ENCODE measurements at places on chromosomes 7 and 10.

DNA sequence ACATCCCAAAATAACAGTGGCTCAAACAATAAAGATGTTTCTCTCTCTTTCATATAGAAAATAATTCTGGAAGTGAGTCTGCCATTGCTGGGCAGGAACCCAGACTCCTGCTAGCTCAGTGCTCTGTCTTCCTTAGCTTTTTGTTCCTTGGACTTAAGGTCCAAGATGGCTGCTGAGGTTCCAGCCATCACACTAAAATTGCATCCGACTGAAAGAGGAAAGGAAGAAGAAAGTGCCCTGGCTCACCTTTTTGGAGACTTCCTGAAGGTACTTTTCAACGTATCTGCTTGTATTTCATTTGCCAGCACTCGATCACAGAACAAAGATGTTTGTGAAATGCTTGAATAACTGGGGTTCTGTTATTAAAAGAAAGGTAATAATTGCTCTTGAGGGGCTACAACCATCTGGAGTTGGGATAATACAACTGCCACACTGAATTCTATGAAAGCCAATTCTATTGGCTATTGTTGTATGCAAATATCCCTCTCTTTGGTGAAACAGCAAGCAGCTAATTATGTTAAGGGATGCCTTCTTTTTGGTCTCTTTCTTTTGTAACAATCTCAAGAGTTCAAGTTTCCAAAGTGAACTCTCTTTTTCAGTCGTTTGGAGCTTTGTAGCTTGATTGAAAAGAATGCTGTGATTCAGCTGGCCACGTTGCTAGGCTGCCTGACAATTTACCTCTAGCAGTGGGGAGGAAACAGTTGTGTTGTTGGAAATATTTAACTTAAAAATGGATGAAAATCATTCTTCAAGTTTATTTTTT is 83.9 kb downstream of the BAMBI start:
- no peak for DNase-seq

DNA sequence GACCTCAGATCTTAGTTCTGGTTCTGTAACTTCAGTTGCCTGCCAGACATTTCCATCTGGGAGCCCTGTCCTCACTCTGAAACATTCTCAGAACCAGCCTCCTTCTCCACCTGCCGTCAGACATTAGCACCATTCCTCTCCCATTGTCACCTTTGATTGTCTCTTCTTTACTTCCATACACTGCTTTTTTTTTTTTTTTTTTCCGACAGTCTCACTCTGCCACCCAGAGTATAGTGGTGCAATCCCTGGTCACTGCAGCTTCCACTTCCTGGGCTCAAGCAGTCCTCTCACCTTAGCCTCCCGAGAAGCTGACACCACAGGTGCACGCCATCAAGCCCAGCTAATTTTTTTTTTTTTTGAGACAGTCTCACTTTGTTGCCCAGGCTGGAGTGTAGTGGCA is 21.1 kb upstream of the HIPK2 start:
- DNase-seq, result no peak

DNA sequence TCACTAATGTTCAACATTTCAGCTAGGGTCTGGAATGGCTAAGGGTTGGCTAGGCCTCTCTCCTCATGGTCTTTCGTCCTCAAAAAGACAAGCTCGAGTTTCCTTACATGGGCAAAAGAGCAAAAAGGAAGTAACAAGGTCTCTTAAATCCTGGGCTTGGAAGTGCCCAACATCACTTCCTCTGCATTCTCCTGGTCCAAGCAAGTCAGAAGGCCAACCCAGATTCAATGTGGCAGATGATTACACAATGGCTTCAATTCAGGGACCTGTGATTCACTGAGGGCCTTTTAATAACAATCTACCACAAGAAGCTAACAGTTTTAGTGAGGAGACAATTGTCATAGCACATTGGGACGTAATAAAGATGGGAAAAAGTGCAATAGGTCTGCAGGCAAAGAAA is 4.4 kb upstream of the NUP205 start:
- DNase-seq, result no peak

DNA sequence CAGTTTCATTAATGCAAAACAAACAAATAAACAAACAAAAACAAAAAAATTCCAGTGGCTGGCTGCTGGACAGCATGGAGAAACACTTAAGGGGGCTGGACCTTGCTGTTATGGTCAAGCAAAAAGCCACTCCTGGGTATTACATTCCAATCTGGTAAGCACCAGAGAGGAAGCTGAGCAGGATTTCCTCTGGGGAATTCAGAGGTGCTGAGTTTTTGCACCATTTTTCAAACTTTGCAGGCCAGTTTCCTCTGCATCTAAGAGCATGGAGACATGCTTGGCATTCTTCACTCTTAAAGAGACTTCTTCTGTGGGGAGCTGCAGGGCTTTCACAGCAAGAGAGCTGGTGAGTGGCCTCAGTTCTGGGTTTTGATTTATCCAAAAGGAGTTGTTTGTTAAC is 84.5 kb downstream of the FZD1 start:
- DNase-seq, result no peak

GRCh38 chr7:139035586-139036353 is at the start of gene ZC3HAV1L:
Gene ZC3HAV1L (minus strand): TSS chr7:139036042. CDS start chr7:139036017, 25 bp downstream.
- DNase-seq, result no peak

- no peak for DNase-seq
Measured at GRCh38 chr7:130838738-130839137, 104.7 kb upstream of the KLF14 start.

- DNase-seq, result no peak
Measured at GRCh38 chr7:94630855-94631254, 25.1 kb downstream of the SGCE start.

- DNase-seq, result no peak
Measured at GRCh38 chr7:1873070-1873405, 203.0 kb downstream of the ELFN1 start.

DNA sequence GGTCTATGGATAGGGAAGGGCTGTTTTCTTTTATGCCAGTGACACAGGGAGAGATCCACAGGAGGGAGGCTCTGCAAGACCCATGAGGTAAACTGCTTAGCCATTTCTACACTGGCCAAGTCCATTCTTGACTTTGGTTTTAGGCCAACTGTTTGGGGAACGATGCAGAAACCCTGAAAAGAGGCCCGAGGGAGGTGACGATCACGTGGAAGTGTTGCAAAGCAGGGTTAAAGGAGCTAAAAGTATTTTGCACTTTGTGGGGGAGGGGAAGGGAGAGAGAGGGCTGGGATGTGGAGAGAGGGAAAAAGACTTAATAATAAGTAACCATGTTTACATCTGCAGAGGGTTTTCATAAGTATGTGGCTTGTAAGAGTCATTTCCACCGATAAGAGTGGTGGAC is 239.7 kb downstream of the EMX2 start:
- no peak for DNase-seq

GRCh38 chr7:76185187-76185896 is 16.4 kb upstream of the SRRM3 start:
- DNase-seq, result no peak

GRCh38 chr7:118149394-118149793 is 34.6 kb upstream of the LSM8 start:
- DNase-seq, result no peak

GRCh38 chr7:151682831-151683614 is 163.3 kb upstream of the RHEB start:
- DNase-seq, result no peak

GRCh38 chr10:56785292-56785691 is 424.2 kb upstream of the ZWINT start:
- no peak for DNase-seq

DNA sequence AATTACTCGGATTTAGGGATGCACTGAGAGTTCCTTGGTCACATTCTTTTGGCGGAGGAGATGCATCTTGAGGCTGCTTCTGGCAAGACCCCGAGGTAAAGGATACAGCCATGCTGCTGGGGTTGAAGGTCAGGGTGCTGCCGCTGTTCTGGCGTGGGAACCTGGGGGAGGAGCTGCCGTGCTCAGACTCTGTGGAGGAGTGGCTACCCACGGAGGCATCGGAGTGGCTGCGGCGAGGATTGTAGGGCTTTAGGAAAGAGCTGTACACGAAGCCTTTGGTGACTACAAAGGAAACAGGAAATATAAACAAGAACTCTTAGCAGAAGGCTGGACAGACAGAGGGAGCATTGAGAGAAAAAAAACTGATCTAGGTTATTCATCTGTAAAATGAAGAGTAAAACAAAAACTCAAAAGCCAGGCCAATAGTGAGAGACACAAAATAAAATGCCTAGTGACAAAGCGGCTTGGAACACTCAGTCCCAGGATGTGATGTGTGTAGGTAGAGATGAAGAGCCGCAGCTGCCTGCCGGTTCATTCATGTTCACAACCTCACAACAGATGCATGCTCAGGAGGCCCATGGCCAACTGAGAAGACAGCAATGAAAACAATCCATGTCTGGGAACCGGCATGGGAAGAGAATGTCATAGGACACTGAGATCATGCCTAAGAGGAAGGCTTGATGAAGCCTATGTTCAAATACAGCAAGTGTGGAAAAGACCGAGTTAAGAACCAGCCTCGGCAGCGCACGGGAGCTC is 97.8 kb downstream of the ABCC2 start:
- no peak for DNase-seq

GRCh38 chr7:157633465-157634185 is 296.8 kb downstream of the DNAJB6 start:
- DNase-seq, result no peak

DNA sequence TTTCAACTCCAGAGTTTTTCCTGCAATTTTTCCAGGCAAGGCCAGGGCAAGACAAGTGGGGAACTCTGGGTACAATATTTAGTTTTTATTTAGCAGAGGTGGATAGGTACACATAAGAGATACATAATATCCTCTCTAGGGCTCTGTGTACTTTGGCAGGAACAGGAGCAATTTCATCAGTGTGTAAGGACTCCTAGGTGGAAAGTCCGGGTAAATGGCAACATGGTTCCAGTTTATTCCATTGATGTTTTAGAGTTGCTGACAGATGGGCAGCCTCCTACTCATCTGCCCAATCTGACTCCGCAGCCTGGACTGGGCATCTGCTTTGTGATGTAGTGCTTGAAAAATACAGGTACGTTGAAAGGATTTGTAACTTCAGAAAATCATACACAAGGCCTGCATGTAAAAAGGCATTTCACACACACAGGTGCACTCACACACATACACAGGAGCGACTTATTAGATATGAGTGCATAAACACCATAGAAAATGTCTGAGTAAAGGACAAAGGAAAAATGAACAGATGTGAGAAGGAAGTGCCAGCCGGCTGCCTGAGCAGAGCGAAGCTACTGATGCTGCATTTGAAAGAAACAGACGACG is 5.7 kb downstream of the PON1 start:
- no peak for DNase-seq

- no peak for DNase-seq
Measured at GRCh38 chr10:102316421-102316820, 71.1 kb downstream of the GBF1 start.

- no peak for DNase-seq
Measured at GRCh38 chr10:75530299-75530698, 98.9 kb downstream of the LRMDA start.

GRCh38 chr10:34786464-34786863 is 28.6 kb downstream of the PARD3 start:
- no peak for DNase-seq

GRCh38 chr10:91652364-91652763 is 19.5 kb upstream of the PPP1R3C start:
- DNase-seq, result no peak

- DNase-seq, result no peak
Measured at GRCh38 chr10:17665747-17666146, 21.8 kb downstream of the STAM start.

GRCh38 chr10:22658745-22659410 is 55.5 kb downstream of the PIP4K2A start:
- DNase-seq, result no peak

- no peak for DNase-seq
Measured at GRCh38 chr7:2049782-2050510, 182.8 kb downstream of the MAD1L1 start.

DNA sequence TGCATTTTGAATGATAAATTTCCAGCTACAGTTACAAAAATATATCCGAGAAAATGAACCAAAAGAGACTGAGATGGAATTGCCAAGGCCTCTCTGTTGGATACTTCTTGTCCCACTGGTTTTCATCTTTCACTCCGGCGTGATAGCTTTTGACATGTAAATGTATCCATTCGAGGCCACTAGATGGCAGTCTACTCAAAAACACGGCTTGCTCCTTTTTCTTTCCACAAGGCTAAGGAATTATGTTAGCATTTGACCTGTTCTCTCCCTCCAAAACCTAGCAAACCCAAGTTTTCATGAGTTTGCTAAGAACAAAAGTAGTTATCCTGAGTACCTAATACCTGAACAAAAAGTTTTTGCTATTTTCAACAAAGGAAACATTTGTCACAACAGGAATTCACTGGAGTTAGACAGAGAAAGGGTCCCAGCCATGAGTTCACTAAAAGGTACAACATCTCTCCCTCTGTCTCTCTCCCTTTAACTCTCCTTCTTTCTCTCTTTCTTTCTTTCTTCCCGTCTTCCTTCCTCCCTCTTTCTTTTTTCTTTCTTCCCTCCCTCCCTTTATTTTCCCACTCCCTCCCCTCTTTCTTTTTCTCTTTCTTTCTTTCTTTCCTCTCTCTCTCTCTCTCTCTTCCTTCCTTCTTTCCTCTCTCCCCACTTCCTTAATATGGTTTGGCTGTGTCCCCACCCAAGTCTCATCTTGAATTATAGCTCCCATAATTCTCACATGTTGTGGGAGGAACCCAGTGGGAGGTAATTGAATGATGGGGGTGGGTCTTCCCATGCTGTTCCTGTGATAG is 207.9 kb upstream of the MYO3A start:
- no peak for DNase-seq

- DNase-seq, result no peak
Measured at GRCh38 chr10:11488126-11488525, 123.3 kb downstream of the USP6NL start.

- DNase-seq, result no peak
Measured at GRCh38 chr7:158474488-158474887, 113.1 kb downstream of the PTPRN2 start.

GRCh38 chr7:138873220-138873892 is 75.4 kb upstream of the ATP6V0A4 start:
- DNase-seq, result no peak

- no peak for DNase-seq
Measured at GRCh38 chr10:71860243-71861029, 9.4 kb upstream of the PSAP start.

- no peak for DNase-seq
Measured at GRCh38 chr10:128901236-128901635, 565.8 kb upstream of the MGMT start.

DNA sequence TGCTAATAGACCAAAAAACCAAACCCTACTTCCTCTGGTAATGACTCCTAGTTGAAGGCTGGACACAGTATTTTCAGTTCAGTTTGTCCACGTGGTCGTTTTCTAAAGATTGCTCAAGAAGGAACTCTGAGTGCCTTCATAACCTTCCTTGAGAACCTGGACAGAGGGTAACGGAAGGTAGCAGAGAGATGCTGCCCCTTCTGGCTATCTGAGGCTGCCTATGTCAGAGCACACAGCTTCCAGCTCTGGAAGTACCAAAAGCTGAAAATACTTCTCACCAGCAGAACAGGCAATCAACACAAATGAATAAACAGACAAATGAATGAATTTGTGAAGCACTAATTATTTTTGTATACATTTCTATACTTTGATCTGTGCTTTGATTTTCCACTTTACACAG is 85.2 kb downstream of the AMPH start:
- no peak for DNase-seq

- no peak for DNase-seq
Measured at GRCh38 chr7:87356448-87356847, 11.0 kb downstream of the CROT start.

GRCh38 chr10:1061930-1062774 is 6.0 kb downstream of the WDR37 start:
- DNase-seq, result no peak
